Activated gamma-delta T cell treated with anti-CD3 and anti-CD28 coated beads, Interleukin-2, amount 50 U/mL, for 16 hours (primary cell): ENCODE measurements at places on chromosomes 2 and 18.

GRCh38 chr2:135845257-135845656, 8.3 kb upstream of the LCT start:
- DNase-seq, result no peak

DNA sequence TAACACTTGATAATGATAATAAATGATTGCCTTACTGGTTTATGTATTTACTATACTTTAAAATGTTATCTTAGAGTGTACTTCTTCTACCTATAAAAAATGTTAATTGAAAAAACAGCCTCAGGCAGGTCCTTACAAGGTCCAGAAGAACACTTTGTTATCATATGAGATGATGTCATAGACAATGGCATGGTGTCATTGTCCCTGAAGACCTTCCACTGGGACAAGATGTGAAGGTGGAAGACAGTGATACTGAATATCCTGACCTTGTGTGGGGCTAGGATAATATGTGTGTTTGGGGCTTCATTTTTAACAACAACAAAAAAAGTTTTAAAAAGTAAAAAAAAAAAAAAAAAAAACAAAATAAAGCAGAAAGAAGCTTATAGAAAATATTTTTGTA, 342.2 kb upstream of the KYNU start:
- DNase-seq, result no peak

DNA sequence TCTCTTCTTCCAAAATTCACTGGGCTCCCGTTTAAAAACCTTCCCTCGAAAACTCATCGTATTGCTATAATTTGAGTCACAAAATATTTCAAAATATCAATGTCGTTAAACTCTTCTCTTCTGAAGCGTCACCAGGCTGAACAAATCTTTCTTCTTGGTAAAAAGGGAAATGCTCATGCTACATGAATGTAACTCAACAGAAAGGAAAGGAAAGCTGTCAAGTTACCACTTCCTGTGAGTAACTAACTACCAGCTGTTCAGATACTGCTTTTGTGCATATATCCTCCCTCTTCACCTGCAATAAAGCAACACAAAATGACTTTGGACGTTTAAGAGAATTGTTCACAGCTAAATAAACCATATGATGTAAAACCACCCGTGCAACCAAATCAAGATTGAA, 95.4 kb downstream of the DOCK10 start:
- DNase-seq, result no peak

- peak; percentile 12 for DNase-seq
These were observed 3.5 kb upstream of the SLC9A2 start for GRCh38 chr2:102615620-102616436.

GRCh38 chr2:233676046-233676445, 4.3 kb downstream of the UGT1A9 start:
- DNase-seq, result no peak
